ENCODE measurements at places on chromosomes 11 and 22.

DNA sequence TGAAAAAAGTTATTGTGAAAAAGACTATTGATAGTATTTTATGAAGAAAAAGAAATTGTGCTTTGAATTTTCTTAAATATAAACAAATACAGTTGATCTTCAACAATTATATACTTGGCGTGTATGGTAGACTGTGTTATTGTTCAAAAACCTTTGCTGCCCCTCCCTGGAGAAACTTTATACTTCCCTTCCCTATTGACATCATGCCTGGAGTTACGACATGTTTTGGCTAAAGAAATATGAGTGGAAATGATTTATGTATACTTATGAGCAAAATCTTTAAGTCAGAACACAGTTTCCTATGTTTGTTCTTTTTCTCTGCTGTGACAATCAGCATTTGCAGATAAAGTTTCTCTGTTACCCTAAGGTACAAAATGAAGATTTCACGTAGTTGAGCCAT, 243.8 kb downstream of the TMEM135 start:
- no peak for DNase-seq

DNA sequence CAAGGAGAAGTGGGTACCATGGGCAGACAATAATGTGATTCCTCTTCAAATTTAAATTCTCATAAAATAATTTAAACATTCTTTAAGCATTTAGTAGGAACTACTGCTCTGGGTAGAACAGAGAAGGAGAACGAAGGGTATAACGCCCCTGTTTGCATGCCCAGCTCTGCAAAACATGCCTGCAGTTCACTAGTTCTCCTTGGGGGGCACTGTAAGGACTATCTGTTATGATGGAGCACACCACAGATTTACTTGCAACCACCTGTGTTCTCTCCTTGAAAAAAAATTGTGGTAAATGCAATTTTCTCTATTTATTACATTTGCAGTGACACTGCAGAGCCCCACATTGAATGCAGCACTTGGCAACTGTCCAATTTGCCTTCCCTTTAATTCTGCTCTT, 100.3 kb downstream of the GUCY1A2 start:
- no peak for DNase-seq

DNA sequence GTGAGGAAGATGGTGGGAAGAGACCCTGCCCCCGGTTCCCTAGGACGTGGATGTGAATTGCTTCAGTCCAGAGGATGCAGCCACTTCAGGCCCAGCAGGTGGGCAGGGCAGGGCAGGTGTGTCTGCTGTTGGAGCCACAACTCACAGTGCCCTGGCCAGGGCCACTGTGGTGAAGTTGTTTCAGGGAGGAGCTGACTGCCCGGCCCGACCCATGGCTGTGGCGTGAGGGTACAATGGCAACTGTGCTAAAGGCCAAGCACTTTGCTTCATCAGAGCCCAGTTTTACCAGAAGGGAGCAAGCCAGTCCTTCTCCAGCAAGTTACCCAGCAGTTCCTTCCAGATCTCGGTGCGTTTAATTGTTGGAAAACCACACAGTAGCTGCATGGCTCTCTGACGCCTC, 1174.4 kb downstream of the BRD1 start:
- no peak for DNase-seq

DNA sequence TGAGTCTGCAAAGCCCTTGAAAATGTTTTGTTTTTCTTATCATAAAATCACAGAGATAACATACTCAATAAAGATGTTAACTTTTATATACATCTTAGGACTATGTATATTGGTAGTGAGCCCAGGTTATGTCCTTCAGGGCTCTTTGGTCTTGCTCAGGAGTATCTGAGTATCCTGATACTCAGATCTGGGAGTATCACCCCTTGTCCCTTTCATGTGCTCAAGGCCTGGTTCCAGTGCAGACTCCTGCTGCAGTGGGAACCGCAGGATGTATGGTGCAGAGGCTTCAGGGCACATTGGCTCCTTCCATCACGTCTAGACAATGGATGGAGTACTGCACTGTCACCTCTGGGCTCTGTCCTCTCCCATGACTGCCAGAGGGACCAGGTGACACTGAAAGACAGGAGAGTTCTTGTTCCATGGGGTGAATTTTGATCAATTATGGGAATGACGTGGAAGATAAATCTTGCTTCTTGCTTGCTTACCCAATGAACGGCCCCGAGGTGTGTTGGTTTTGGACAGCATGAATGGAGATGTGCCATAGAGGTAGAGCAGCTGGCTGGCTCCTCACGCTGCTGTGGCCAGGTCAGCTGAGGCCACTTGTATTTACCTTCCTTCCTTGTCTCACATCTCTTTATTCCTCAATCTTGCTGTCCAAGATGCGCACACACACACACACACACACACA, 215.5 kb downstream of the ARHGAP42 start:
- no peak for DNase-seq

GRCh38 chr22:49164773-49165320, 662.8 kb downstream of the BRD1 start:
- no peak for DNase-seq

Measured in left renal cortex interstitium (tissue), 4 donors.